ENCODE measurements at places on chromosomes 7 and 10.

DNA sequence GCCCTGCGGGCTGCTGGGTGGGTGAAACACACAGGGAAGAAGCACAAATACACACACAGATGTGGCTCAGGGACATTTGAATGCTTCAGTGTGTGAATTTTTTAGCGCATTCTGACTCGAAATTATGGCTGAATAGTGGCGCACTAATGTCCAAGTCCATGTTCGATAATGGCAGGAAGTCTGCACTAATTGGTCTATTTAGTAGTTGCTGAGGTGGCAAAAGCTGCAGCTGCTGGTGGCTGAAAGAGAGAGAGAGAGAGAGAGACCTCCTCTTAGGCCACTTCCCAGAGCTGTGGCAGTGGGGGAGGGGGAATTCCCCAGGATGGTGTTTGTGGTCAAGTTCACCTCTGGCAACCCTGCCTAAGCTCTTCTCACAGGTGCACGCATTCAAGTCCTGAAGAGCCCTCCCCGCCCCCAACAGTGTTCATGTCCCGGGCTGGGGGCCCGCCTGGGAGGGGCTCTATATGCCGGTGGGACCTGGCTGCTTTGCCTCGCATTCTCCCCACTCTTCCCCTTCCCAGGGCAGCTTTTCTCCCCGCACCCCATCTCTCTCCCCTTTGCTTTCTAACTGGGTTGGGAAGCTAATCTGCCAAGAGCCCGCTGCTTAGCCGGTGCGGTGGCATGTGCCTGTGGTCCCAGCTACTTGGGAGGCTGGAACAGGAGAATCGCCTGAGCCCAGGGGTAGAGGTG, 6.0 kb upstream of the MNX1 start:
- peak; percentile 64 for DNase-seq

GRCh38 chr10:95260909-95261552, 29.8 kb downstream of the PDLIM1 start:
- no peak for DNase-seq

- no peak for DNase-seq
These were observed 185.0 kb downstream of the CREB5 start for GRCh38 chr7:28597284-28597683.

GRCh38 chr10:129415215-129416140, 51.6 kb upstream of the MGMT start:
- no peak for DNase-seq

- no peak for DNase-seq
These were observed 86.8 kb upstream of the STEAP1B start for GRCh38 chr7:22586786-22587140.
